Activated CD4-positive, alpha-beta T cell treated with anti-CD3 and anti-CD28 coated beads, Interleukin-2, Interleukin-4, amounts not matched to agents 100 ng/mL and 50 ng/mL, durations not matched to agents 16 hours and 8 hours (primary cell): ENCODE measurements at places on chromosomes 1 and 21.

DNA sequence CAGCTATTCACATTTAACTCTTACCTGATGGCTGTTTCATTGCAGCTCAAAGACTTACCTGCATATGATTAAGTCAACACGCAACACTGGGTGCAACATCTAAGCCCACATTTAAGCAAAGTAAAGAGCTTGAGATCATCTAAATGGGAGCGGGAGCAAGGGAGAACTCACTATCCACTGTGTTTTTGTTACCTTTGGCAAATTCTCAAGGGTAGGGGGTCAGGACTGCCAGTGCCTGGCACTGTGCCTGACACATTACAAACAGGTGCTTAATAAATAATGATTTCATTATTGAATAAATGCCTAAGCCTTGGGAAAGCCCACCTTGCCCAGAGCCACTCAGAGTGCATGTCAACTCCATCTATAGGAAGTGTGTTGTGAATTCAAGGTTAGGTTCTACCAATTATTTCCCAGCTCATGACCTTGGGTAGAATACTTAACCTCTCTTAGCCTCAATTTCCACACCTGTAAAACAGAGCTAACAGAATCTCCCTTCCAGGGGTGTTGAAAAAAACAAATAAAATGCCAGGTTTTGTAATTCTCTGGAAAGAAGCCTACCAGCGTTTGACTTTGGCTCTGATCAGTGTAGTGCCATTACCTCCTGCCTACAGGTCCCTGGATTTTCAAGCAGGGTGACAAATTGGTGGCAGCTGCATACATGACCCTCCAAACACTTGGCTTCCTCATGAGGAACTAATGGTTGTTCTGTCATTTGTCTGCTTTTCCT lies 109.7 kb downstream of the TGFBR3 start:
- no peak for DNase-seq

GRCh38 chr1:53280496-53280895 lies 42.2 kb upstream of the MAGOH start:
- DNase-seq, result no peak

DNA sequence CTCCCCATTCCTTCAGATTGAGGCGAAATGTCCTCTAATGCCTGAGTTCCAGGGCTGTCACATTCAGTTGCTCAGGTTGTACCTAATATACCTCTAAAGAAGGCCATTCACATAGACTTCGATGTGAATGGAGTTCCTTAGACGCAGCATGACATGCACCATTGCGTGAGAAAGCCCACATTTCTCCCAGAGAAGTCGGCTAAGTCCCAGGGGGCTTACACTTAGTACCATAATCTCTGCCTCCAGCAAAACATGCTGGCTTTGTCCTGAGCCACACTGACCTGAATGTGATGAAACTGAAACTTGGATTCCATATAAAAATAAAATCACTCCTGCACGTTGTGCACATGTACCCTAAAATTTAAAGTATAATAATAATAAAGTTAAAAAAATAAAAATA lies 23.2 kb upstream of the SLC2A1 start:
- DNase-seq, result no peak

DNA sequence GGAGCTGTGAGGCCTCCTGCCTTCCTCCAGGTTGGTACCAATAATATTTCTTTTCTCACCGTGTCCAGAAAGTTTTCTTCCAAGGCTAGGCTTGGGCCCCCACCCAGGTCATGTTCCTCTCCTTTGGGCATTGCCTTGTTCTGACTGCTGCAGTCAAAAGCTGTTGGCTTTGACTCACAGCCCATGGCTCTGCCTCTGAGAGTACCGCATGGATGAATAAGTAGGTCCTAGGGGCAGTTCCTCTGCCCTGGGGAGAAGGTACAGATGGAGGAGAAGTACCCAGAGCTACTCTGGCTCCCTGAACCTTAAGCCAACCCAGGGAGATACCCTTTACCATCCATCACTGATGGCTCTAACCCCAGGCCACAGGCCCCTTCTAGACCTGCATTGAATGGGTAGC lies 115.0 kb downstream of the NAV1 start:
- DNase-seq, result no peak

GRCh38 chr1:84735483-84735882 lies 45.2 kb upstream of the SSX2IP start:
- no peak for DNase-seq

DNA sequence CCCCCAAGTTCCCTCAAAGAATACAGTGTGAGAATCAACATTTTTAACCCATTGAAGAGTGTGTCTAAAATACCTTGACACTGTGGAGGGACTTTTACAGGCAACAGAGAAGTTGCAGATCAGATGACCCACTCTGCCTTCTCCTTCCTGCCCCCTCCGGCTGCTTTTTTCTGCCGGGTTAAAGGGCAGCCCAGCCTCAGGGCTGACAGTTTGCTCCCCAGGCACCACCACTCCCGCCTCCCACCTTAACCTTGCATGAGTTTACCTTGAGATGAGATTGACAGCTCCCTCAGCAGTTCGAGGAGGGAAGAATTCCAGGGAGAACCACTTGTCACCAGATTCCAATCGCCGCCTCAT lies 3.2 kb downstream of the MTHFR start:
- DNase-seq, result no peak

GRCh38 chr1:183689762-183690204 lies 36.7 kb upstream of the APOBEC4 start:
- peak; percentile 4 for DNase-seq

GRCh38 chr1:43659212-43660166 lies 9.5 kb downstream of the KDM4A start:
- DNase-seq, result no peak

DNA sequence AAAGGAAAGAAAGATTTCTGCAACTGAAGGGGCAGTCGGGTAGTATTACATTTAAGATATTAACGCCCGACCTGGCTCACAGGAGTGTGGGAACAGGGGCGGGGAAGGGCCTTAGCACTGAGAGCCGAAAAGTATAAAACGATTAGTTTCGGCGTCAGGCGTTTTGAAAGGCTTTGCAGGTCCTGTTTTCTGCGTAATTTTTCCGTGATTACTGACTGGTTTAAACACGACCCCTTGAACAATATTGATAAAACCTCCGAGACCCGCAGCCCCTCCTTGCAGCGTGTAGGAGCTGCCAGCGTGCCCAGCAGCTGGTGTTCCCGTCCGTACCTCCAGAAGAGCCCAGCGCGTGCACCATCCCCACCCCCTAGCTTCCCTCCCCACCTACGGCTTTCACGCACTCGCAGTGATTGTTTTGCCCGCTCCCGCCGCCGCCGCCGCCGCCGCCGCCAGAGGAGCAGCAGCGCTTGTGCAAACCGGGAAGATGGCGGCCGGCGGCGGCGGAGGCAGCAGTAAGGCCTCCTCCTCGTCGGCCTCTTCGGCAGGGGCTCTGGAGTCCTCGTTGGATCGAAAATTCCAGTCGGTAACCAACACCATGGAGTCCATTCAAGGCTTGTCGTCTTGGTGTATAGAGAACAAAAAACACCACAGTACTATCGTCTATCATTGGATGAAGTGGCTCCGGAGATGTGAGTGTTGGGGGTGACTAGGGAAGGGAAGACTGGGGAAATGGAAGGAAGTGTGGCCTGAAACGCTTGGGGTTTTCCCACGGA lies 470 bp downstream of the RPRD2 start:
- peak; percentile 78 for DNase-seq

DNA sequence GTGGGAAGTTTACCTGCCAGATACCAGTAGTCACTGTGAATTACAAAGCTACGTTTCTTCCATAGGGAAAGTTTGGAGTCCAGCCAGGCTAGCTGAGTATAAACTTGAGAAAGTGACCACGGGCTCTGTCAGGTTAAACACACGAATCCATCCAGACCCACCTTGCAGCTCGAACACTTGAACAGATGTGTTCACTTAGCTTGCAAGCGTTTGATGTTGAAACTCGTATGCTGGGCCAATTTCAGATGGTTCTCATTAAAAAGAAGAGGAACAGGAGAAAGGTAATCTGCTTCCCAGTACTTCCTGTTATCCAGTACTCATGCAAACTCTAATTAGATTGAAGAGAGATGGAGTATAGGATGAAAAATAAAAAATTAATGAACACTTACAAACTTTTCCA lies 636.4 kb downstream of the SMYD3 start:
- no peak for DNase-seq

DNA sequence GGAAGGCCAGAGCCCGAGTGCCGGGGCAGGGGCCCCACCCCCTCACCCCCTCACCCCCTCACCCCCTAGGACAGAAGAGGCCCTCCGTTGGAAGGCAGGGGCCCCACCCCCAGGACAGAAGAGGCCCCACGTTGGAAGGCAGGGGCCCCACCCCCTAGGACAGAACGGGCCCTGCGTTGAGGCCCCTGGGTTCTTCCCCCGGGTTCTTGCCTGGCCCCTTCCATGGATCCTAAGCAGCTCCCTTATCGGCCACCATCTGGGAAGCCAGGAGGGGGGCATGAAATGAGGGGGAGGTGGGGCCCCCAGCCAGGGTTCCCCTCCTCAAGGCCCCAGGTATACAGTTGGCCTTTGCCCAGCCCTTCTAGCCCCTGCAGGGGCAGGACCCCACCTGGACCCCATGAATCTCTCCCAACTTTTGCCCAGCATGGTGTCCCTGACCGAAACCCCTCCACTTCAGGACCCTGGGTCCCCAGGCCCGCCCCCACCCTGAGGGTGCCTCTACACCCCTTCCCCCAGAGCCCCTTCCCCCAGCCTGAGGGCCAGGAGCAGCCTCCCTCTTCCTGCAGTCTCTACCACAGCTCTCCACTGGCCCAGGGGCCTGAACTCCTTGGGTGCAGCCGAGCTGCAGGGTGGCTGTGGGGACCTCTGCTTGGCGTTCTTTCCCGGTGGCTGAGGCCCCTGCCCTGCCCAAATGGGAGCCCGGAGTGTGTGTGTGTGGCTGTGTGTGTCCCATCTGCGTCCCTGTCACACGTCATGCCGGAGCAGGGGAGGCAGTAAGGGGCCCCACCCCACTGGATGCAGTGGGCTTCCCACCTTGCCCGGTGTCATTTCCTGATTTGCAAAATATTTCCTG lies 4.3 kb upstream of the VWA1 start:
- no peak for DNase-seq

DNA sequence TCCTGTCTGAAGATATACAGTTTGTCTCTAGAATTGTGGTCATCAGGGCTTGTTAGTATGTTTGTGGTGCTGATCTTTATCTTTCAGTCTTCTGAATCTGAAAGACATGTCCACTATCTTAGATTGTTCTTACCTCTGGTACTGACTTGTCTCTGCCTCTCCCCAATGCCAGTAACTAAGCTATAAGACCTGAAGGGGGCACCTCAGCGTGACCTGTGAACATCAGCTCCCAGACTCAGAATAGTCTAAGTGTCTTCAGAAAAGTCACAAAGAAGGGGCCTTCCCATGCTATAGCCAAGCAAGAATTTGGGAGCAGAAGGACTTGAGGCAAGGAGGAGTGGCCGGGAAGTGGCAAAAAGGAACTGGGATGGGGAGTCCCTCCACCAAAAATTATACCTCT lies 178.1 kb downstream of the NTNG1 start:
- no peak for DNase-seq
